GM23338 (cell line): ENCODE measurements at places on chromosomes 6 and 20. TPM values are rescaled to one million over a fixed set of nuclear protein-coding genes. Genes with fewer than 3 reads are reported as not detected.

The TSHZ2 gene
- 0.54 and 1.3 TPM in 2 replicates for polyA plus RNA-seq

The RAB23 gene
- polyA plus RNA-seq: 5.0 and 5.2 TPM in 2 replicates

The POU5F1 gene
- 1,839 and 1,914 TPM in 2 replicates for polyA plus RNA-seq

The CDC25B gene
- 9.8 and 10.5 TPM in 2 replicates for polyA plus RNA-seq

The PTCHD4 gene
- polyA plus RNA-seq: 0.19 and 0.78 TPM in 2 replicates
